ENCODE measurements at places on chromosomes 1 and 21.

DNA sequence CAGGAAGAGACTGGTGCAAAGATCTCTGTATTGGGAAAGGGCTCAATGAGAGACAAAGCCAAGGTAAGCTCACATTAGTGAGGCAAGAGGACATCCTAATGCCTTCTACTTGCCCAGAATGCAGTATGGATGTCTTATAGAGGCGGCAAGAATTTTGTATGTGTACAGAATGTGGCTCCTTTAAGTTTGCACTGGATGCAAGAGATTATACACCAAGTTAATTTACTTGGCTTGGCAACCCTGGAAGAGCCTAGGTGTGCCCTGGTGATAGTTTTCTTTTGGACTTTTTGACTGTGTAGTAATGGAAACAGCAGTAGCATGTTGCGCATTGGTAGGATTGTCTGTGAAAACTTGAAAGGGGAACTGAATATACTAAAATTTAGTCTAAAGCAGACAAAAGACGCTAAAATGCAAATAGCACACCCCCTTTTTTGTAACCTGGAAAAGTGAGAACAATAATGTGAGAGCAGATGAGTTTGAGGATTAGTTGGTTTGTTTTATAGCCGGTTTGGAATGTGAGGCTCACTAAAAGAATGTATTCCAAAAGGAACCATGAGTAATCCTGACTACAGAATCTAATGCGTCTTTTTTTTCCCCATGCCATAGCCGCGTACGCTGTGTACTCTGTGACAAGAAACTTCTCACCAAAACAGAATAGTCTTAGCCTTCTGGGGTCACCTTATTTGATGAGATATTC, 18.1 kb downstream of the KHDRBS1 start:
- no peak for DNase-seq

GRCh38 chr1:52756020-52756419, 29.8 kb downstream of the ZYG11B start:
- DNase-seq: no peak

GRCh38 chr1:186643614-186644013, 36.6 kb downstream of the PTGS2 start:
- peak; percentile 5 for DNase-seq

DNA sequence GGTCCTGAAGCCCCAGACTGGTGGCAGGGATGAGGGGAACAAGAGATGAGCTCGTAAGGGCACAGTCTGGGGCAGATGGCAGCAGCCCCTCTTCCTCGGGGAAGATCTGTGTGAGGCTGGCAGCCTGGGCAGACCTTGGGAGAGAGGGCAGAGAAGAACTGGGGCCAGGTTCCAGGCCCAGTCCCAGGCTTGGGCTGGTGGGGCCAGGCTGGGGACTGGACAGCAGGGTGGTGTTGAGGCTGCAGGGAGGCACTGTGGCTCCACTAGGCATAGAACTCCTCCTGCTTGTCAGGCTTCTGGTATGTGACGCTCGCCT, 35.7 kb downstream of the SDC3 start:
- no peak for DNase-seq

DNA sequence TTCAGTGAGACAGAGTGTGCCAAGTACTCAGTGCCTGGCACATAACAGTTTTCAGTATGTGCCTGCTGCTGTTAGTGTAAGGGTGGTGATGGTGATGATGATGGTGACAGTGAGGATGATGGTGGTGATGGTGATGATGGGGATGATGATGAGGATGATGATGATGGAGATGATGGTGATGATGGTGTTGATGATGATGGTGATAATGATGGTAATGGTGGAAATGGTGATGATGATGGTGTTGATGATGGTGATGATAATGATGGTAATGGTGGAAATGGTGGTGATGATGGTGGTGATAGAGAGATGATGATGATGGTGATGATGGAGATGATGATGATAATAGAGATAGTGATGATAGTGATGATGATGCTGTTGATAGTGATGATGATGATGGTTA, 62.0 kb downstream of the AJAP1 start:
- DNase-seq: no peak

GRCh38 chr1:202964791-202965410, 2.2 kb downstream of the CYB5R1 start:
- DNase-seq: no peak

DNA sequence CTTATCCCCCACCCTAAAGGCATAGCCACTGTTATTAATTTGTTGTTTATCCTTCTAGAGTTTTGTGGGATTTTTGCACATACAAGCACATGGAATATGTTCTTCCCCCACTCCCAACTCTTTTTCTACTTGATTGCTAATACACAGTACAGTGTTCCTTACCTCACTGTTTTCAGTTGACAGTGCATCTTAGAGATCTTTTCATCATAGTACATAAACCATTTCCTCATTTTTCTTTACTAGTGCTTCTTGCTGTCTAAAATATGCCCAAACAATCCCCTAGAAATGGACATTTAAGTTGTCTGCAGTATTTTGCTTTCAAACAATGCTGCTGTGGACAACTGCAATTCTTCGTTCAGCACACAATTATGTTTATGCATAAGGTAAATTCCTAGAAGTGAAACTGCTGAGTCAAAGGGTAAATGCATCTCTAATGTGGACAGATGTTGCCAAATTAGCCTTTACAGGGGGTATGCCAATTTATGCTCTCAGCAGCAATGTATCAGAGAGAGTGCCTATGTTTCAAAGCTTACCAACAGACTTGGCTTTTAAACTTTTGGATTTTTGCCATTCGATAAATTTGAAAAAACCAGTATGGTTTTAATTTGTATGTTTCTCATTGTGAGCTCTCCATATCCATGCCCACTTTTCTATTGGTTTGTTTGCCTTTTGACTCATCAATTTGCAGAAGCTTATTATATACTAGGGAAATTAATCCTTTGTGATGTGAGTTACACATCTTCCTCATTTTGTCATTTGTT, 132.6 kb downstream of the MRPS6 start:
- DNase-seq: no peak

- no peak for DNase-seq
Measured at GRCh38 chr21:45724345-45724961, 80.9 kb downstream of the PCBP3 start.

DNA sequence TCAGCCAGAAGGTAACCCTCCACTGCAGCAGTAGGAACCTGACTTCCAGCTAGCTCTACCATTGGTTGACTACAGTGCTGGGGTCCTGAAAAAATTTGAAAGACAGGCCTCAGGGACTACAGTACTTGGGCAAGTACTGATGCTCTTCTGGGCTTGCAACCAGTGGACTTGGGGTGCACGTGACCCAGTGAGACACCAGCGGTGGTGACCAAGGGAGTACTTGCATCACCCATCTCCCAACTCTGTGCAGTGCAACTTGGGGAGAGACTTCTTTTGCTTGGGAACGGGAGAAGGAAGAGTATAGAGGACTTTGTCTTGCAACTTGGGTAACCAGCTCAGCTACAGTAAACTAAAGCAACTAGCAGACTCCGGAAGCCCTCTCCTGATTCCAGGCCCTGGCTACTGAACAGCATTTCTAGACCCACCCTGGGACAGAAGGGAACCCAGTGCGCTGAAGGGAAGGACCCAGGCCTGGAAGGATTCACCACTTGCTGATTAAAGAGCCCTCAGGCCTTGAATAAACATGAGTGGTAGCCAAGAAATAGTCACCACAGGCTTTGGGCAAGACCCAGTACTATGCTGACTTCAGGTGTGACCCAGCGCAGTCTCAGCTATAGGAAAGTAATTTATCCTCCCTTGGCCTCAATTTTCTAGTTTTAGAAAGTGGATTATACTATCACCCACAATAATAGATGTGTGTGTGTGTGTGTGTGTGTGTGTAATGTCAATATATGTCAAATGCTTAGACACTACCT, 45.6 kb downstream of the TNNI3K start:
- no peak for DNase-seq

GRCh38 chr1:19348441-19349198, 36.5 kb downstream of the SLC66A1 start:
- DNase-seq: no peak

GRCh38 chr1:43938892-43939587, 5.4 kb downstream of the ARTN start:
- DNase-seq: no peak

- DNase-seq: no peak
Measured at GRCh38 chr1:30950053-30950452, 41.5 kb upstream of the SDC3 start.

- no peak for DNase-seq
Measured at GRCh38 chr1:93703643-93704042, 22.0 kb upstream of the BCAR3 start.

DNA sequence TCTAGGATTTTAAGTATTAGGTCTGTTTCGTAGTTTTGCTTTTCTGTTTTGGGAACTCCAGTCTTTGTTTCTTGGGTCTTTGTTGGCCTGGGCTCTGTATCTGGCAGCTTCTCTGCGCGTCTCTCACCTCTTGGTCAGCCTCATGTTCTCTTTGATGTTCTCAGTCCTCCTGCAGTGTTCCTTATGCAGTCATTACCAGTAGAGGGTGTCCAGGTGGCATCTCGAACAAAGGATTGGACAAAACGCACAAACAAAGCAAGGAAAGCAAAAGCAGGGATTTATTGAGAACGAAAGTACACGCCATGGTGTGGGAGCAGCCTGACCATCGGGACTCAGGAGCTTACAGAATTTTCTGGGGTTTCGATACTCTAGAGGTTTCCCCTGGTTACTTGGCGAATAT, 133.7 kb upstream of the COL6A1 start:
- no peak for DNase-seq

DNA sequence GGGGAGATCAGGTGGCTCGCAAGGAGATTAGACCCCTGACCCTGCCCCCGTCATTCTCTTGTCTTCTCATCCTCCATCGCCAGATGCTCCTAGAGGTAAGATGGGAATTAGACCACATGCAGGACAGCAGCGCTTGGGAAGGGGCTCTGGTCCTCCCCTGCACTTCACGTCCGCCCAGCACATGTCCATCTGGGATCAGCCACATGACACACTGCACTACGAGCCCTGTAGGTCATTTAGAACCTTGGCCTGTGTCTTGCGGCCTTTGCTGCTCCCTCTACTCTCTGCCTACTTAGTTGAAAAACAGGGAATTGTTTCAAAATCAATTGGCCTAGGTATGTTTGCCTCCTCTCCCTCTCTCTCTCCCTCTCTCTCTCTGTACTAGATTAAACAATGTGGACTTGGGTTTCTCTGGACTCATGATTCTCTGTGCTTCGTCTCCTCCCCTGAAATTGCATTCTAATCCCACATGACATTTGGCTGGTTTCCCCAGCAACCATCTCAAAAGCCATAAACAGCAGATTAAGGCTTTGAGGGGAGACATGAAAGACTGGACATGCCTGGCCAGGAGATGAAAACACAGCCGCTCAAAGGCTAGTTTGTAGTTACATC, 3.8 kb upstream of the NCMAP start:
- DNase-seq: no peak

- DNase-seq: no peak
Measured at GRCh38 chr1:41367288-41367642, 6.0 kb downstream of the FOXO6 start.

DNA sequence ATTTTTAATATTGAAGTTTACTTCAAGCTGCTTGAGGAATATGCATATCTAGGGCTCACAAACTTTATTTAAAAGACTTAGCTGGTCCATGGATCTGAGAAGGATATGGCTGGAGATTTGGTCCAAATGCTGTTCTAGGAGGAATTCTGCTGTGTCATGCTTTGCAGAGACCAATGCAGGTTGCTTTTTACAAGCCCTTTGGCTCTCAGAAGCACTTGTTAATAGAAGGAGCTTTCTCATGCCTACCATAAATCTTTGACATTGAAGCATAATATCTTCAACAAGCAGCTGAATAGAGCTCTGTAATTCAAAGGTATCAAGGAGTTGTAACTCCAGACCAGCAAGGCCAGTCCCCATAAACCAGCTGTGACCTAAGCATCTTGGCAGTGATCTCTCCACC, 299.1 kb downstream of the HHAT start:
- DNase-seq: peak; percentile 19

- DNase-seq: no peak
Measured at GRCh38 chr1:84735483-84735882, 45.2 kb upstream of the SSX2IP start.

DNA sequence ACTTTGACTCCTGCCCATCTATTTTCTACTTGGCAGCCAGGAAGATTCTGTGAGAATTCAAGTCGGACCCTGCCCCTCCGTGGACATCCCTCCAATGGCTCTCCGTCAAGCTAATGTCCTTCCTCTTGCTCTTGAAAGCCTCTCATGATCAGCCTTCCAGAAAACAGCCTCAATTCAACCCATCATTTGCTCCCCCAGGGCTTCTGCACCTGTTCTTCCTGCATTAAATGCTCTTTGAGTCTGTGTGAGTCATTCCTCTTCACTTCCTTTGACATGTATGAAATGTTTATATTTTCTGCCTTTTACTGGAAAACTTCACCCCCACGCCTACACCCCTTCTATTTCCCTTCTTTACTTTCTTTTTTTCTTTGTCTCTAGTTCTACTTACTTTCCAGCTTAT, 734.1 kb upstream of the ZP4 start:
- DNase-seq: no peak

DNA sequence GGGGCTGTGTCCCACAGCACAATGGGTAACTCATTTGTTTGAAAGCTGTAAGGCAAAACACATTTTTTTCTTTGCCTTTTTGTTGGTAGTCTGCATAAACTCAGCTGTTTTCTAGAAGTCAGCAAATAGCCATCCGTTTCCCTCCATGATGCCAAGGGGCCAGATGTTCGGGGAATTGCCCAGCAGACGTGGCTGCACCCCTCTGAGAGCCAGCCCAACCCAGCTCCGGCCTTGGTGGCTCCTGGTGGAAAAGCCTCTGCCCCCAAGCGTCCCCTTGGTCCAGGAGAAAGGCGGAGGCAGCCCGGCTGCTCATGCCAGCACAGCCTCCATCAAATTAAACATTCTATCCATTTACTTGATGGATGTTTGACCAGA, 58.4 kb upstream of the ADARB1 start:
- DNase-seq: no peak

DNA sequence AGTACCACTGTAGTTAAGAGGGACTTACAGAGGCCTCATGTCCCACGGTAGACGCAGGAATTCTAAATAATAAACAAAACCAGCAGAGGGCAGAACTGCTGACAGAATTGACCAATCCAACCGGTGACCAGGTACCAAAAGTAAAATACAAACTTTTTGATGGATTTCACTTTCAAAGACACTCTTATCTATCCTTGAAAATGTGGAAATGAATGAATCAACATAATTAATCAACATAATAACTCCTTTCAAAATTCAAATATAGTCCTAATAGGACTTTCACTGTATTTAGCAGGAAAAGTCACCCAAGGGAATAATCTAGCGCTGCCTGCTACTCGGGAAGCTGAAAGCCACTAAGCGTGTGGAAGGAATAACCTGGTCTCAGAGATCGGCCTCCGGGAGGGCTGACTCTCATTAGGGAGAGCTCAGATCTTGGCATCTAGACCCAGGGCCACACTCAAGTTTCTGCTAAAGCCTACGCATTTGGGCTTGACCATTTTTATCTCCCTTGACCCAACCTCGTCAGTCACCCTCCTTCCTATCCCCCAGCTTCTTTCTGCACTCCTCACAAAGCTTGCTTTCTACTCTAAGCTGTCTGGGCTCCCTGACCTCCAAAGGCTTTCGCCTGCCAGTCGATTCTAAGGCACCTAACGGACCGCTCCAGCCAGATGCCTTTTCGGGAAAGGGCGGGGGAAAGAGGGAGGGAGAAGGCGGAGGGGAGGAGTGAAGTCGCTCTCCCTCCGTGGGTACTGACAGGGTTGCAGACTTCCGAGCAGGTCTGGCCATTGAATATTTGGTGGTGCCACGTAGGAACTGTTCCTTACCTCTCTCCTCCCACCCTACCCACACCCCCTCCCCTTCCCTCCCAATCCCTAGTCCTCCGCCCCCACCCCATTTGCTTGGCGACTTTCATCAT, 1.6 kb downstream of the COL11A1 start:
- peak; percentile 54 for DNase-seq

All from NCI-H460 (cell line).